Lung microvascular endothelial cell (primary cell): ENCODE measurements at places on chromosomes 5 and 9.
A peak's percentile ranks its signal among the peaks of the same experiment; 100 is the strongest.

GRCh38 chr9:69759021-69759420 is 790 bp downstream of the PTAR1 start:
- DNase-seq = peak; percentile 26

DNA sequence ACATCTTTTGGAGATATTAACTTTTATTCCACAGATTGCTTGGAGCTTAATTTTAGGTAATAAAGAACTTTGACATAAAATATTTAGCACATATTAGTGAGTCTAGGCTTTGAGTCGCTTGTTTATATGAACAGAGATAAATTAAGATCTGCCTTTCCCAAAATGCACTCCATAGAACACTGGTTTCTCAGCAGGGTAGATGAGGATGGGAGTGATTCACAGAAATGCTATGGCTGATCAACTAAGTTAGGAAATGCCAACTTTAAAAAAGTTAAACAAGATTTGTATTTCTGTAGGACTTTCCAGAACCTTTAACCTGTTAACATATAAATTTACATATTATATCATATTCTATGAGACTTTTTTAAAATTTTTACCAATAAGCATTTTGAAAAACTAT is 65.2 kb downstream of the STARD4 start:
- no peak for DNase-seq

- no peak for DNase-seq
These were observed 95.3 kb upstream of the SLC28A3 start for GRCh38 chr9:84435902-84436301.

DNA sequence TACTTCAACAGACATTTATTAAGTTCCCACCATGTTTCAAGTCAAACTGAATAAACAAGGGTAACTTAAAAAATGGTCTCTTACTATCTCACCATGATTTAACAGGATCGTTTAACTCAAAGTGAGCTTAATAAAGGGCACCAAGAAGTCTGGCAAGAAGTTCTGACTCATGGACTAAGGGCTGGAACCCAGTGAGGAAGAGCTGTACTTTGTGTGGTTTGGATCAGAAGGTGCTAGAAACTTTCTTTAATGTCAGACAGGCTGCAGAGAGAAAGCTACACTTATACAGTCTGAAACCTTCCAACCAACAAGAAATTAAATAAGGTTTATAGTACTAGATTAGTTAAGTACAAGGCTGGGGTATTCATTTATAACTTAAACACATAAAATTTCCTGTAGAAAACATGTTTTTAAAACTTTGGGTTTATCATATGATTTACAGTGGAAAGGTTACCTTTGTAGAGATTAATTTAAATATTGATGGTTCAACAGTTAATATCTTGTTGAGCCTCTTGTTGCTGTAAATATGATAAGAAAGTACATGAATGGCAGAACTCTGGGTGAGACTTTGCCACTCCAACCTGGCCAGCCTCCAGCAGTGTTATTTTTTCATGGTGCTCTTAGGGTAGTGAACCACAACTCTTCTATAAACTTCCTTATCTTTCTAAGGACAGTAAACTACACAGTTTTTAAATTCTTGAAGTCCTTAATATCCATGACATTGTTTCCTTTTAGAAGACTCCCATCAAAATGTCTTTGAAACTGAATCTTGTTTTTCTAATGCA is 162.8 kb downstream of the MAN2A1 start:
- peak; percentile 25 for DNase-seq

DNA sequence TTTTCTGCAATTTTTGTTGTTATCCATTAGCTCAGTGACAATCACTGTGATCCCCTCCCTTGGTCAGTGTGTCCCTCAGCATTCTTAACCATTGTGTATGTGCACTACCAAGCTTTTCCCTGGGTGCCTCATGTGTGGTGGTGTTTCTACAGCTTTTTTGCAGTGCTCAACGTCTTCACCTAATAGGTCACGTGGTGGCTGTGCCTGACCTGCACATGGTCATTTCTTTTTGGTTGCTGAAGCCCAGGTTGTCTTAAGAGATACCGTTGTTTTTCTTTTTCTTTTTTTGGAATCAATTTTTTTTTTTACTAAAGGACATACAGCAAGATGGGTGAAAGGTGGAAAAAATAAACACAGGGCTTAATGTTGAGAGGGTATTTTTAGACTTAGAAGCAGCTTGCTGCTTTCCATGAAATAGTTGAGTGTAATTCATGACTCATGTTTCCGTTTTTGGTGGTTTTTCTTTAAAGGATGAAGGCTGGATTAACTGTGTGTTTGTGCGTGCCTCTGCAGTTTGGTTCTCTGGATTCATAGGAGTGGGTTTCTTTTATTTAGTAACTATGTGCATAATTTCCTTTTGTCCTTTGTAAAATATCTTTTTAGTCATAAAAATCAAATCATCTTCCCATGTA is 22.2 kb downstream of the SH3GL2 start:
- DNase-seq = peak; percentile 58

- peak; percentile 79 for DNase-seq
These were observed 203.8 kb downstream of the TSSK1B start for GRCh38 chr5:113230711-113231652.

DNA sequence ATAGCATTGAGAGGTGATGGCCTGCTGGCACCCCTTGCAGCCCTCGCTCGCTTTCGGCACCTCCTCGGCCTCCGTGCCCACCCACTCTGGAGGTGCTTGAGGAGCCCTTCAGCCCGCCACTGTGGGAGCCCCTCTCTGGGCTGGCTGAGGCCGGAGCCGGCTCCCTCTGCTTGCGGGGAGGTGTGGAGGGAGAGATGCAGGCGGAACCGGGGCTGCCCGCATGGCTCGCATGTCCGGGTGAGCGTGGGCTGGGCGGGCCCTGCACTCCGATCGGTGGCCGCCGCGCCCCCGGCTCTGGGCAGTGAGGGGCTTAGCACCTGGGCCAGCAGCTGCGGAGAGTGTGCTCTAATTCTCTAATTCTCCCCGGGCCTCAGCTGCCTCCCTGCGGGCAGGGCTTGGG is 101.1 kb downstream of the KIF4B start:
- no peak for DNase-seq

- peak; percentile 80 for DNase-seq
These were observed 125.9 kb upstream of the ANKRD55 start for GRCh38 chr5:56358703-56359681.

DNA sequence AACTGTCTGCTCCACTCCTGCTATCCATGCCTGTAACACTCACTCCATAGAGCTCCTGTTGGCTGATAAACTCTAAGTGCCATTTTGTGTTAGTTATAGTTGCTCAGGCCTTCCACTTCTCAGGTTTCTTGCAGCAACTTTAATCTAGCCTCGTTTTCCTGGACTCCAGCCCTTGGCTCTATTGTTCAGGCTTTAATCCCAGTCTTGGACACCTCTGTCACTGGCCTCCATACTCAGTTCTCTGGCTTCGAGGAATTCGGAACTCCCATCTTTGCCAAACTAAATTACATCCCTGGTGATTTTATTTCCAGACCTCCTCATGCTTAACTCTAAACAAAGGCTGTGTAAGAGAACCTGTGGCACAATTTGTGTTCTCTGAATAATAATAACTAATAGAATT is 39.8 kb downstream of the EMB start:
- no peak for DNase-seq

GRCh38 chr9:121261755-121262154 is 6.2 kb upstream of the GSN start:
- no peak for DNase-seq

- DNase-seq = peak; percentile 94
These were observed 28.3 kb upstream of the STOM start for GRCh38 chr9:121398374-121398773.
